ENCODE measurements at places on chromosomes 1 and 21. TPM values are rescaled to one million over a fixed set of nuclear protein-coding genes. Genes with fewer than 3 reads are reported as not detected.

DNA sequence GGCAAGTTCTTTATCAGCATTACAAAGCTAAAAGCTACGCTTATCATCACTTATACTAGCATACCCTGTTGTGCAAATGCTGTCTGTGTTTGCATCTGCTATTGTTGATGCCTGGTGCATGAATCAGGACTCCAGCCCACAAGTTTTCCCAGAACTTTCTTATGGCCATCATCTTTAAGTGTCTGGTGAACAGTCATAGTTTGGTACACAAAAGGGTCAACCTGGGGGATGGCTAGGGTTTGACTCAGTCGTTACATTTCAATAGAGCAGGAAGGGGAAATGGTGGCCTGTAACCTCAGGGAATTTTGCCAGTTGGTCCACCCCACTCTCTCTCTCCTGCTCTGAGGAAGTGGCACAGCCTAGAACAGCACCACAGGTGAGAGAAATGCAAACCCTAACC, 35.4 kb downstream of the SELL start:
- H3K27ac ChIP-seq = no peak overlapping the region
- DNase-seq = no peak
- H3K27me3 ChIP-seq = no peaks in the 10 kb centered on the region
- no peaks in the 10 kb centered on the region for H3K4me1 ChIP-seq
- no peaks in the 10 kb centered on the region for H3K36me3 ChIP-seq

DNA sequence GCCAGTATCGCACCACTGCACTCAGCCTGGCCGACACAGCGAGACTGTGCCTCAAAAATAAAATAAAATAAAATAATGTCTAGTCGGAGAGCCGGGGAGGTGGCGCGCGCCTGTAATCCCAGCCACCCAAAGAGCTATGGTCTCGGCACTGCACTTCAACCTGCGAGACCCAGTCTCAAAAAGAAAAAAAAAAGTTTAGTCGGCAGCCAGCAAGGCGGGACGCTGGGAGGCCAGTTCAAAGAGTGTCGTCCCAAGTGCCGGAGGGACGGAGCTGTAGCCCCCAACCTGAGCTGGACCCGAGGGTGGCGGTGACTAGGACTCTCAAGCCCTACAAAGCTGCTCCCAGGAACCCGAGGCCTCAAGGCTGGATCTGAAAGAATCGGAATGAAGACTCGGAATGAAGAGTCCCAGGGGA, 632 bp upstream of the FALEC start:
- H3K36me3 ChIP-seq = peaks cover 5% of the 10 kb centered on the region
- H3K4me3 ChIP-seq = peak overlapping the region; percentile 62
- H3K27ac ChIP-seq = peak overlapping the region; percentile 33
- no peak for DNase-seq
- no peaks in the 10 kb centered on the region for H3K27me3 ChIP-seq

- H3K27me3 ChIP-seq = no peaks in the 10 kb centered on the region
- no peak overlapping the region for H3K4me3 ChIP-seq
- no peak overlapping the region for H3K27ac ChIP-seq
- no peak for DNase-seq
- peaks cover 85% of the 10 kb centered on the region for H3K36me3 ChIP-seq
Observed at GRCh38 chr1:246893191-246893939, 38.4 kb downstream of the AHCTF1 start.

GRCh38 chr1:188689542-188689941, 1788.1 kb downstream of the BRINP3 start:
- H3K27ac ChIP-seq = no peak overlapping the region
- no peaks in the 10 kb centered on the region for H3K27me3 ChIP-seq
- DNase-seq = no peak
- no peak overlapping the region for H3K4me3 ChIP-seq
- no peaks in the 10 kb centered on the region for H3K36me3 ChIP-seq

DNA sequence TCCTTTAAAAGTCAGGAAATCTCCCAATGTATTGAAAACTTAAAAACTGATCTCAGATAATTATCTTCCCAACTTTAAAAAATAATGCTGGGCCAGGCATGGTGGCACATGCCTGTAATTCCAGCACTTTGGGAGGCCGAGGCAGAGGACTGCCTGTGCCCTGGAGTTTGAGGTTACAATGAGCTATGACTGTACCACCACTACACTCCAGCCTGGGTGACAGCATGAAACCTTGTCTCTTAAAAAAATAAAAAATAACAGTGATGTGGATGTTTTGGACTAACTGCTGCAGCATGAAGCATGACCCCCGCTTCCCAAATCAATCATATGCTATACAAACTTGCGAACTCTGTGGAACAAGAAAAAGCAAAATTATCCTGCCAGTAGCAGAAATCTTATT, 186.3 kb downstream of the RERE start:
- H3K27me3 ChIP-seq = no peaks in the 10 kb centered on the region
- no peaks in the 10 kb centered on the region for H3K36me3 ChIP-seq
- no peak overlapping the region for H3K27ac ChIP-seq
- no peak for DNase-seq
- no peak overlapping the region for H3K4me3 ChIP-seq

GRCh38 chr1:3184666-3185065, 115.7 kb downstream of the PRDM16 start:
- DNase-seq = no peak
- H3K4me3 ChIP-seq = no peak overlapping the region
- H3K27me3 ChIP-seq = no peaks in the 10 kb centered on the region
- no peaks in the 10 kb centered on the region for H3K36me3 ChIP-seq
- no peak overlapping the region for H3K27ac ChIP-seq

GRCh38 chr1:112508278-112509004, at the start of gene WNT2B:
WNT2B (plus strand) TSS chr1:112508965; CDS start chr1:112509263, 298 bp downstream.
- H3K36me3 ChIP-seq = no peaks in the 10 kb centered on the region
- peak within 1 kb of the TSS; percentile 76 for H3K27ac ChIP-seq
- H3K4me1 ChIP-seq = peaks cover 12% of the 10 kb centered on the region

DNA sequence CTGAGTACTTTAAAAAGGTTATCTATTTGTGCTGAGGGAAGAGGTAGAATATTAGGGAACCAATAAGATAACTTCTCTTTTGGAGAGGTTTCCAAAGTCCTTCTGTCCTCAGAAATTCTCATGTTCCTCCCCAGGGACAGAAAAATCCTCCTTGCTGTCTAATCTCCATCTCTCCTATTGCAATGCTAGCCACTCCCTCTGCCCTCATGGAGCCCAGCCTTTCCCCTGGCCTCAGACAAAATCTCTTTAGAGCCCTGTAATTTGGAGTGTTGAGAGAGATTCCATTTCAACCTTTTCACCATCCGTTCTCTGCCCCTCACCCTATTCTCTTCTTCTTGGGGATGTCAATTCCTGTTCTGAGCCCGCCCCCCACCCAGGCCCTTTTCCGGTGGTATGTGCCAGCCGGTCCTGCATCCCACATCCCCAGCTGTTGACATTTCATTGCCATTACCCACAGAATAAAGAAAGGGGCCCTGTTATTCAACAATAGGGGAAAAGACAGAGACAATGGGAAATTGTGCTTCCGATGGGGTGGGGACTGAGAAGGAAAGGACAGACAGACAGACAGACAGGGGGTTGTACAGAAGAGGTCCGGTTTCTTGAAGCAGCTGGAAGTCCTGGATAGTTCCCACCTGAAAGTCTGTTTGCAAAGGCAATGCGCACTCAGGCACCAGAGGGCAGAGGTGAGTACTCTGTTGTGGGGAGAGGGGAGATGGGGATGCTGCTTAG, at the start of gene HAPLN2:
Gene HAPLN2 (plus strand): TSS at position 563 of the 729 bp plus-strand sequence. CDS start 4,076 bp downstream, outside the sequence.
- no peaks in the 10 kb centered on the region for H3K36me3 ChIP-seq
- H3K27me3 ChIP-seq = peaks cover 7% of the 10 kb centered on the region
- DNase-seq = no peak
- peaks cover 17% of the 10 kb centered on the region for H3K4me1 ChIP-seq
- no peak within 1 kb of the TSS for H3K27ac ChIP-seq
- no peak within 1 kb of the TSS for H3K4me3 ChIP-seq

- H3K4me1 ChIP-seq = no peaks in the 10 kb centered on the region
- peak overlapping the region; percentile 37 for H3K27ac ChIP-seq
- H3K36me3 ChIP-seq = no peaks in the 10 kb centered on the region
- H3K4me3 ChIP-seq = peak overlapping the region; percentile 49
Observed at GRCh38 chr1:222464841-222465210, 83.1 kb downstream of the HHIPL2 start.

The LAD1 gene
- 224 TPM for total RNA-seq

The CFHR1 gene
- not detected for total RNA-seq

- H3K27ac ChIP-seq = no peak overlapping the region
- no peaks in the 10 kb centered on the region for H3K27me3 ChIP-seq
- no peaks in the 10 kb centered on the region for H3K36me3 ChIP-seq
- no peaks in the 10 kb centered on the region for H3K4me1 ChIP-seq
Observed at GRCh38 chr1:175373786-175374623, 181.4 kb upstream of the KIAA0040 start.

DNA sequence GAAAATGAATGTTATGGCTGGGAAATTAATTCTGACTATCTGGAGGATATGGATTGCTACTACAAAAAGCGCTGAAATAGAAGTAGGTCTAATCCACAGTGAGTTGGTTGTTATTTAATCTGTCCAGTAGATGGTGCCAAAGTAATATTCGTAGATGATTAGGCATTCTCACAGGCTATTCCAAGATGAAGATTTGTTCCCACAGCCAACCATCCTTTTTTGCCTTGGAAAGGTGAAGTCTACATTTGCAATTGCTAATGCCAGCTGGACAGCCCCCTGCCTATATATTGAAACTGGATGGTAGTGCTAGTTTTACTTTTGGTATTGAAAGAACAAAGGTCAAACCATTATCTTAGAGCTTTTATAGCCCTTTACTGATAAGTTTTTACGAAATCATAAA, 43.8 kb downstream of the RBM11 start:
- H3K27me3 ChIP-seq = no peaks in the 10 kb centered on the region
- no peaks in the 10 kb centered on the region for H3K36me3 ChIP-seq

The FCRL3 gene
- not detected for total RNA-seq

The AK5 gene
- not detected for total RNA-seq

- H3K27ac ChIP-seq = no peak overlapping the region
- H3K4me3 ChIP-seq = no peak overlapping the region
- no peaks in the 10 kb centered on the region for H3K4me1 ChIP-seq
- no peak for DNase-seq
Observed at GRCh38 chr1:24673341-24673740, 30.2 kb downstream of the SRRM1 start.

DNA sequence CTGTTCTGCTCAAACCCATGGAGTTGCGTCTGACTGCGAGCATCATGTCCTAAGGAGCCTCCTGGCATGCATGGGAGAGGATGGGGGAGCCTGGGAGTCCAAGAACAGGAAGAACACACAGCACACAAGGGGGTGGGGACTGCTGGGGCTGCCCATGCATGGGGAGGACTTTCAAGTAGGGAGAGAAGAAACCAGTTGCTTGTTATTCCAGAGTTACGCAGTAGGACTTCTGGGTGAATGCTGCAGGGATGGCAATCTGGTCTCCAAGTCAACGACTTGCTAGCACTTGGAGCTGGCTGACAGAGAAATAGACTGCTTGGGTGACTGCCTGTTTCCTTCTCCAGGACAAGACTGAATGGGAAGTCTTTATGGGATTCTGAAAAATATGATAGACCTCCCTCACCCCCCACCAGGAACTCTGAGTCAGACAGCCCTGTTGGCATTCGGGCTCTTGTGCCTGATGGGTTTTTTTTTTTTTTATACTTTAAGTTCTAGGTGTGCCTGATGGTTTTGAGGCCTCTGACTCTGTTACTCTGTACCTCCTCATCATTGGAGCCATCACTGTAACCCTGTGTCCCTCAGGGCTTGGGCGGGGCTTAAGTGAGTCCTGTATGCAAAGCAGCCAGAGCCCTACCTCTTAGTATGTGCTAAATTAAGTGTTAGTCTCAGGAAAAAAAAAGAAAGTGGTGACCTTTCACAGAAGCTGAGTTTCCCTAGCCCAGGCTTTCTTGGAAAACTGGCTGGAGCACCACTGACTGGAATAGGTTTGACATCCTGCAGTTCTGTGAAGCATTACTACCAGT, 30.3 kb downstream of the MAP3K21 start:
- no peaks in the 10 kb centered on the region for H3K4me1 ChIP-seq
- no peaks in the 10 kb centered on the region for H3K27me3 ChIP-seq
- no peaks in the 10 kb centered on the region for H3K36me3 ChIP-seq
- DNase-seq = no peak

GRCh38 chr1:231706934-231707333, 80.3 kb downstream of the DISC1 start:
- H3K4me3 ChIP-seq = no peak overlapping the region
- no peaks in the 10 kb centered on the region for H3K4me1 ChIP-seq
- DNase-seq = no peak
- H3K27ac ChIP-seq = no peak overlapping the region
- H3K36me3 ChIP-seq = no peaks in the 10 kb centered on the region

Measured in Peyer's patch (tissue), 4 donors.